ENCODE measurements at places on chromosomes 13 and 19.

GRCh38 chr13:40536443-40537113 lies 129.9 kb downstream of the FOXO1 start:
- no peak overlapping the region for H3K4me3 ChIP-seq
- H3K36me3 ChIP-seq, result no peaks in the 10 kb centered on the region
- peaks cover 60% of the 10 kb centered on the region for H3K4me1 ChIP-seq
- peak; percentile 74 for DNase-seq

GRCh38 chr13:41995946-41996345 lies 35.0 kb upstream of the VWA8 start:
- peaks cover 5% of the 10 kb centered on the region for H3K4me1 ChIP-seq
- H3K4me3 ChIP-seq, result no peak overlapping the region
- H3K27ac ChIP-seq, result no peak overlapping the region
- no peak for DNase-seq
- no peaks in the 10 kb centered on the region for H3K36me3 ChIP-seq
- no peaks in the 10 kb centered on the region for H3K27me3 ChIP-seq

DNA sequence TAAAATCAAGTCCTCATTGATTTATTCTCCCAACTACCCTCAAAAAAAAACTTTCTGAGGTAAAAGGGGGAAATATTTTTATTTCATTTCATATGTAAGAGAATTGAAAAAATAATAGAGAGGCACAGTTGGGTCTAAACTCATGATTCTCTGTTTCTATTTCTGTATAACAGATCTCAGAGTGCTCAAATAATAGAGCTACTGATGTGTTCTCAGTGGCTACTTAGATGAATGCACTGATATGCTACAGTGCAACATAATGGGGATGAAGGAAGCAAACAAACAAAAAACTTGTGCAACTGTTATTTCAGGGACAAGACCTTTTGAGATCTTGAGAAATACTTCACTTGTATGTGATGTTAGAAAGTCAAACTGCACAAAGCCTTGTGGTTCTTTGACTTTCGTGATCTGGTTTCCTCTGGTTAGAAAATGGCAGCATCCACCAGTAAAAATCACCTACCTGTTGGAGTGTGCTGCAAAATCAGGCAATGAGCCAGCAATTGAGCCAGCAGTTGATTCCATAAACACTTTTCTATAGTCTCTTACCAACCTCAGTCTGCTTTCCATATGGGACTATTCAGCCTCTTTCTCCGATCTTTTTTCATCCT lies 9.7 kb upstream of the DACH1 start:
- no peak for DNase-seq
- H3K27ac ChIP-seq, result no peak overlapping the region

GRCh38 chr13:79936368-79937136 lies 404.4 kb downstream of the SPRY2 start:
- no peaks in the 10 kb centered on the region for H3K4me1 ChIP-seq
- H3K4me3 ChIP-seq, result no peak overlapping the region
- DNase-seq, result no peak
- H3K36me3 ChIP-seq, result no peaks in the 10 kb centered on the region

GRCh38 chr13:38042771-38043170 lies 173.2 kb upstream of the TRPC4 start:
- H3K36me3 ChIP-seq, result no peaks in the 10 kb centered on the region
- no peak overlapping the region for H3K27ac ChIP-seq
- no peaks in the 10 kb centered on the region for H3K27me3 ChIP-seq
- no peaks in the 10 kb centered on the region for H3K4me1 ChIP-seq

GRCh38 chr13:22262001-22262885 lies 591.4 kb downstream of the FGF9 start:
- H3K4me3 ChIP-seq, result no peak overlapping the region
- no peak for DNase-seq
- H3K27ac ChIP-seq, result no peak overlapping the region
- H3K27me3 ChIP-seq, result no peaks in the 10 kb centered on the region
- no peaks in the 10 kb centered on the region for H3K36me3 ChIP-seq

DNA sequence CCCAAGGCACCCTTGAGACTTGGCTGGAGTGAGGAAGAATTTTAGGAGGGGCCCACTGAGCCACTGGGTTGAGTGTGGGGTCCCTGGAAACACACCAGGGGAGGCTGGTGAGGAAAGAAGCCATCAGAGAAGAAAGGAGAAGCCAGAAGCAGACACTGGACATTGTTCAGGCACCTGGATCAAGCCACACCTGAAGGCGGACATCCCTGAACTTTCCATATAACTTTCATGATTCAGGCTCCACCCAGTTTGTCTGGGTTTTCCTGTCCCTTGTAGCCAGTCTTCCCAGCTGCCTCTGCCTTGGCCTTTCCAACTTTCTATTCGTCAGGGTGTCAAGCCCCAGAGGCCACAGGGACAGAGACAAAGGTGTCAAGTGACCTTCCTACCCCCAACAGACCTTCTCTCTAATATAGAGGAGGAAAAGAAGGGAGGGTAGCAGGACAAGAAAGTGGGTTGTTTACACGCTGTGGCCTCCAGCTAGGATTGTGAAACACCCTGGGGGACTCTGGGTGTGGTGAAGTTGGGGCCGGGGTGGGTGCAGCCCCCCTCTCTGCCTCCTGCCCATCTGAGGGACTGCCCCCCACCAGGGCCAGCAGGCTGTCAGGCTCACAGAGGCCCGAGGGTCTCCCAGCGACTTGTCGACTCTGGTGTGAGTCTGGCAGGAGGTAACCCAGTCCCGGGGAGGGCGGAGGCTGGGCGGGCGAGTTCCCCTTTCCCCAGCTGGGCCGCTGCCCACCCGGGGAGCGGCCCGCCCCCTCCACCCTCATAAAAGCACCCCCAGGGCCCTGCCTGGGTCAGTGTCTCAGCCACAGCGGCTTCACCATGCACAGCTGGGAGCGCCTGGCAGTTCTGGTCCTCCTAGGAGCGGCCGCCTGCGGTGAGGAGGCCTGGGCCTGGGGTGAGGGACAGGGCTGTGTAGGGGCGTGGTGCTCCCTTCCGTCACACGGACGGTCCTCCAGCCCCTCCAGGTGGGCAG lies at the start of gene CFD:
Gene CFD (plus strand): TSS at position 797 of the 976 bp plus-strand sequence. CDS start 26 bp downstream, at position 823.
- 0 out of 2 replicates have a peak, but pooled peaks cover 4% of the 10 kb centered on the region for H3K4me1 ChIP-seq
- no peaks in the 10 kb centered on the region for H3K27me3 ChIP-seq
- peak within 1 kb of the TSS; percentile 35 for H3K4me3 ChIP-seq
- no peaks in the 10 kb centered on the region for H3K36me3 ChIP-seq
- no peak for DNase-seq

DNA sequence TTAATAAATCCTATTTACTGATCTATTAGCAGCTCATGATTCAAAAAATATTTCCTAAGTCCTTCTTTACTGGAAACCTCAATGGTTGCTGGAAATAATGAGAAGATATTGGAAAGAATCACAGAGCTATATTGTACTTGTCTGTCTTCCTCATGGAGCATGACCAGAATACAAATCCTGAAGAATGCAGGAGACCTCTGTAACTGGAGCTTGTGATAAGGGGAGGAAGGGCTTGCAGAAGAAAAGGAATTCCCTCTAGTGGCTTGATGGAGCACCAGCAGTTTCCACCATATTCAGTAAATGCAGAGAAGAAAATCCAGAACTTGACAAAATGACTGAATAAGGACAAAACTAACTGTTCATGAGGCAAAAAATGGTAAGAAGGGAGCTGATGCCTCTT lies 1333.1 kb downstream of the EFNB2 start:
- H3K36me3 ChIP-seq, result no peaks in the 10 kb centered on the region
- no peak overlapping the region for H3K4me3 ChIP-seq
- H3K27ac ChIP-seq, result peak overlapping the region; percentile 20
- DNase-seq, result no peak
- no peaks in the 10 kb centered on the region for H3K4me1 ChIP-seq

- peaks cover 19% of the 10 kb centered on the region for H3K4me1 ChIP-seq
- no peaks in the 10 kb centered on the region for H3K27me3 ChIP-seq
These were observed 47.5 kb downstream of the ATP11A start for GRCh38 chr13:112737294-112737693.

- H3K27me3 ChIP-seq, result no peaks in the 10 kb centered on the region
- peak overlapping the region; percentile 94 for H3K4me3 ChIP-seq
- peak overlapping the region; percentile 77 for H3K27ac ChIP-seq
- no peak for DNase-seq
These were observed 27.9 kb upstream of the NDUFS7 start for GRCh38 chr19:1355568-1356507.

GRCh38 chr19:18542941-18543813 lies at the start of gene FKBP8:
Gene FKBP8 (minus strand): TSS chr19:18543573. CDS start chr19:18541970, 1,603 bp downstream.
- peak within 1 kb of the TSS; percentile 92 for H3K27ac ChIP-seq
- H3K4me1 ChIP-seq, result peaks cover 11% of the 10 kb centered on the region
- H3K4me3 ChIP-seq, result peak within 1 kb of the TSS; percentile 84
- peaks cover 2% of the 10 kb centered on the region for H3K36me3 ChIP-seq
- DNase-seq, result peak; percentile 95
- no peaks in the 10 kb centered on the region for H3K27me3 ChIP-seq

GRCh38 chr19:46648961-46649960 lies 11.7 kb downstream of the DACT3 start:
- H3K27me3 ChIP-seq, result no peaks in the 10 kb centered on the region
- DNase-seq, result no peak
- H3K4me3 ChIP-seq, result no peak overlapping the region
- no peak overlapping the region for H3K27ac ChIP-seq

DNA sequence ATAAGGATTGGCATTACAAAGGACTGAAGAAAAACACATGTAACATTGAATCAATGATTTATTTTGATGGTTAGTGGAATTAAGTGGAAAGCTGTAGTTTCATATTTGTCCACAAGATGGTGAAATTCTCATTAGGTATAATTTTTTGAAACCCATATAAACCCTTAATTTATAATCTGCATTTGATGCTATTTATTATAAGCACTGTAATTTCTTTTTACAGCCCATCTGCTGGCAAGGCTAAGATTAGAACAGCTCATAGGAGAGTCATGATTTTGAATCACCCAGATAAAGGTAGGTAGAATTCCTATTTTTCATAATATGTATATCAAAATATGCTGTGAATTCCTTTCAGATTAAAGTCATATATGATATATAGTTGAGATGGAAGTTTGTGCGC lies 62.2 kb downstream of the DNAJC15 start:
- H3K4me1 ChIP-seq, result no peaks in the 10 kb centered on the region
- H3K4me3 ChIP-seq, result no peak overlapping the region
- H3K27ac ChIP-seq, result no peak overlapping the region
- H3K27me3 ChIP-seq, result no peaks in the 10 kb centered on the region
- no peak for DNase-seq
- H3K36me3 ChIP-seq, result 0 out of 2 replicates have a peak, but pooled peaks cover 1% of the 10 kb centered on the region

GRCh38 chr19:46296722-46297461 lies at the start of gene HIF3A:
Gene HIF3A (plus strand): TSS chr19:46297042. CDS start chr19:46297077, 35 bp downstream.
- no peaks in the 10 kb centered on the region for H3K36me3 ChIP-seq
- H3K4me1 ChIP-seq, result peaks cover 15% of the 10 kb centered on the region
- H3K27me3 ChIP-seq, result no peaks in the 10 kb centered on the region

GRCh38 chr13:91456837-91457236 lies 58.4 kb downstream of the GPC5 start:
- no peak for DNase-seq
- H3K4me3 ChIP-seq, result no peak overlapping the region
- H3K4me1 ChIP-seq, result no peaks in the 10 kb centered on the region

DNA sequence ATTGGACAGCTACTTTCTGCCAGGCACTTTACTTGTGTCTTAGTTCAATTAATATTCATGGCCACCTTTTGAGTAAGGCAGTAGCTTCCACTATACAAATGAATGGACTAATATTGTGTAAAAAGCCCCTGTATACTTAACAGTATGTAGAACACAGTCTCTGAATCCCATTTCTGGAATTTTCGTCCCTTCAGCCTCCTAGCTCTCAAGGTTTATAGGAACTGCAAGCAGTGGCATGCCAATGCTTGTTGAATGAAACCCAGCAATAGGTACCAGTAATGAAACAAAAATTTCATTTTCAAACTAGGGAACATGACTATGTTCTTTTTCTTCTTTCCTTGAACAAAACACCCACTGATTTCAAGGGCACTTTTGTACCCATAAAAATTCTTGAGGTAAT lies 361.6 kb downstream of the TDRD3 start:
- no peak for DNase-seq
- H3K4me3 ChIP-seq, result no peak overlapping the region
- H3K4me1 ChIP-seq, result peaks cover 10% of the 10 kb centered on the region
- no peak overlapping the region for H3K27ac ChIP-seq
- no peaks in the 10 kb centered on the region for H3K27me3 ChIP-seq

- H3K27me3 ChIP-seq, result no peaks in the 10 kb centered on the region
- DNase-seq, result peak; percentile 15
- peak overlapping the region; percentile 97 for H3K4me3 ChIP-seq
- no peaks in the 10 kb centered on the region for H3K36me3 ChIP-seq
These were observed 656 bp downstream of the PCCA start for GRCh38 chr13:100089465-100090032.

DNA sequence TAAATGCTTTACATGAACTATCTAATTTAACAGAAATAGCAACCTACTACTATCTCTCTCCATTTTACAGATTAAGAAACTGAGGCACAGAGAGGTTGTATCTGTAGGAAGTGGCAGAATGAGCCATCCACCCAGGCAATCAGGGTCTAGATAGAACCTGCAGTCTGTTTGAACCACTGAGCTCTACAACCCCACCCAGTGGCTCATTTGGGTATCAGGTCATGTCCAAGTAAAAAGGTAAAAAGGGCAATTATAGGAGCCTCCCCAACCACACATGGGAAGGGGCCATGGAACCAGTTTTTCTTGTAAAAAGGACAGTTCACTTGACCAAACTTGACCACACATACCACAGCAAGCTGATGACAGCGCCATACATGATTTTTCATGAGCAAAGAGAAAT lies 92.9 kb upstream of the SGCG start:
- no peak overlapping the region for H3K27ac ChIP-seq
- no peaks in the 10 kb centered on the region for H3K4me1 ChIP-seq
- peak; percentile 59 for DNase-seq
- no peak overlapping the region for H3K4me3 ChIP-seq

GRCh38 chr19:41606215-41606837 lies 20.5 kb downstream of the CEACAM4 start:
- no peaks in the 10 kb centered on the region for H3K27me3 ChIP-seq
- DNase-seq, result no peak
- no peak overlapping the region for H3K4me3 ChIP-seq
- H3K4me1 ChIP-seq, result no peaks in the 10 kb centered on the region
- H3K36me3 ChIP-seq, result no peaks in the 10 kb centered on the region

GRCh38 chr13:97019236-97019635 lies 25.0 kb upstream of the OXGR1 start:
- no peak overlapping the region for H3K27ac ChIP-seq
- H3K36me3 ChIP-seq, result no peaks in the 10 kb centered on the region
- no peaks in the 10 kb centered on the region for H3K27me3 ChIP-seq
- DNase-seq, result no peak
- peaks cover 21% of the 10 kb centered on the region for H3K4me1 ChIP-seq

DNA sequence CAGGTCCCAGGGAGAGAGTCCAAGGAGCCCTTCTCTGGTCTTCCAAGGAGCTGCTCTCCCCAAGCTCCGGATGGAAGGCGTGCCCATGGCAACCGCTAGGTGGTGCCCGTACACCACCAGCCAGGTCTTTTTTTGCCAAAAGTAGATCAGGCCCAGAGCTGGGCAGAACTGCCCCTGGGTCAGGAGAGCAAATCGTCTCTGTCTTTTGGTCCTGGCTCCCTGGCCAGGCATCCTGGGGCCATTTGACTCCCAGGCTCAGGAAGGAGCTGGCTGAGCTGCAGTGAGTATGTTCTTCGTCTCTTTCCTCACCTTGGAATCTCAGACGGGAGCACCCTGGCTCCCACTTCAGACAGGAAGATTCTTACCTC lies 24.6 kb upstream of the BCL3 start:
- H3K4me3 ChIP-seq, result peak overlapping the region; percentile 15
- DNase-seq, result peak; percentile 91
- H3K27ac ChIP-seq, result peak overlapping the region; percentile 43

GRCh38 chr19:15197942-15198341 lies 2.9 kb downstream of the NOTCH3 start:
- no peak for DNase-seq
- no peak overlapping the region for H3K27ac ChIP-seq
- peaks cover 2% of the 10 kb centered on the region for H3K36me3 ChIP-seq
- H3K4me1 ChIP-seq, result 0 out of 2 replicates have a peak, but pooled peaks cover 6% of the 10 kb centered on the region
- no peak overlapping the region for H3K4me3 ChIP-seq

GRCh38 chr19:30744741-30745475 lies 372.7 kb downstream of the ZNF536 start:
- H3K27ac ChIP-seq, result no peak overlapping the region
- H3K27me3 ChIP-seq, result no peaks in the 10 kb centered on the region
- H3K4me1 ChIP-seq, result no peaks in the 10 kb centered on the region
- H3K4me3 ChIP-seq, result no peak overlapping the region

All from Caco-2 (cell line).